ENCODE measurements at places on chromosomes 2 and 18.

- no peak for DNase-seq
Observed at GRCh38 chr18:48334845-48335244, 74.3 kb downstream of the ZBTB7C start.

DNA sequence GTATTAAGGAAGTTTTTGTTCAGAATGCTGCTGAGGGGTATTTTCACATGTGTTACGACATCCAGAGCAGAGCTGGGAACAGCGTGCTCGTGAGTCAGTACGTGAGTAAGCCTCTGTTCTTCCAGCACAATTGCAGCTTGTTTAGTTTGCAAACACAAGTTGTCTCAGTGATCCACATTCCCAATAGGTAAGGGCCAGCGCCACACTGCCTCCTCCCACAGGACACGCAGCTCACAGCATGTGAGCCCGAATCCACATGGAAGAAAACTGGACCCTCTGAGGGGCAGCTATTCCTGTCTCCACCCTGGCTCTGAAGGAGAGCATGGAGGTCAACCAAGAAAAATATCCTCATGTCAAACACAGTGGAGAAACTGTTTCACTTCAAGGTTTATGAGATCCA is 173.9 kb upstream of the PID1 start:
- no peak for DNase-seq

DNA sequence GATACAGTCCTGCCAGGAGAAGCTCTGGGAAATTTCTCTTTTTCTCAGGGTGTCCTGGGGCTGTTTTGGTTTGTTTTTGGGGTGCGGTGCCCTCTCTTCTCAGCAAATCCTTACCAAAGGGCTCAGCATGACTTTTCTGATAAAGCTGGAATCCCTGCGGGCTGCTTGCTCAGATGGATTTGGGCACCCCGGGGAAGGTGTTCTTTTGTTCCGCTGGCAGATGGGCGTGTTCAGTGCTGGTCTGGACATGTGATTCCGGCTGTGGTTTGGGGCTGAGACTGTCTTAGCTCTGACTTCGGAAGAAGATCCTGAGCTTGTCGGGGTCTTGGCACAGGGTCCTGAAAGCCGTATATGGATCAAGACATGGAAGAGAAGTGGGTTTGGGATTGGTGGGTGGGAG is 134.2 kb upstream of the SPRED2 start:
- no peak for DNase-seq

GRCh38 chr2:62536873-62537547 is 31.0 kb upstream of the TMEM17 start:
- DNase-seq = no peak

DNA sequence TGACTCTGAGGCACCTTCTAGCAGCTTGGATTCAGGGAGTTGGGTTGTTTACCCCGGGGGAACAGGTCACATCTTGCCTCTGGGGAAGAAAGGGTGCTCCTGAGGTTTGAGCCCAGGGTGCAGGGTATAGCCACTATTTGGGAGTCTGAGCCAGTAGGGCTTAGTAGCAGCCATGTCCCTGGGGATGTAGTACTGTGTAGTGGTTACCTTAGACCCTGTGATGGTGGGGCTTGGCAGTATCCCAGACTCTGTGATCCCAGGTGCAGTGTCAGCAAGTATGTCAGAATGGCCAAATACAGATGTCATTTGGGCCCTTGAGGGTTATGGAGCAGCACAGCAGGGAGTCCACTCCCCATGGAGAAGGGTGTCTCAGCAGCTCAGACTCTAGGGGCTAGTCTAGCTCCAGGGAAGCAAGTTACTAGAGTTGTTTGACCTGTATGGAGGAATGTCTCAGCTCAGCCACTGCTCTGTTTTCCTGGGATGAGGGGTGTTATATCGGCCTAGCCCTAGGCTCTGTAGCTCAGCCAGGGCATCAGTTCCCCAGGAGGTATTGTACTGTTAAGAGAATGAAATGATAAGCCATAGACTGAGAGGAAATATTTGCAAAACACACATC is 151.3 kb downstream of the UBR3 start:
- DNase-seq = no peak

DNA sequence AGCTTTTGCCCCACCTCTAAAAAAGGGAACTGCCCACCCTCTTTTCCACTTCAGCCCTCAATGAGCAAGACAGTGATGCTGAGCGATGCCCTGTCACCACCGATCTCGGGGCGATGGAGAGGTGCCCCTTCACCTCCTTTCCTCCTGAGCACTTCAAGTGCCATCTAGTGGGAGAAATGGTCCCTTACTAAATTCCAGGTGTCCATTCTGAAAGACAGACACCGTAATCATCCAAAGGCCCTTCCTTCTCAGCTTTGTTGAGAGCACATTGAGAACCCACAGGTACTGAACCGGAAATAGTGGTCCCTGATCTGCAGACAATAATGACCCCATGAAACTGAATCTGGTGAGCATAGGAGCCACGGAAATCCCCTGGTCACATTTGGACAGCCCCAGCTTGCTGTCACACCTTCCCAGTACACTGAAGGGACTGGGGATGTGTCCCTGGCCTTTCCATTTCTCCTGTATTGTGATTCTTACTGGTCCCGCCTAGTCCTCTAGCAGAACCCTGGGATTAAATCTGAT is 38.5 kb downstream of the KCTD18 start:
- DNase-seq = no peak

- DNase-seq = no peak
Observed at GRCh38 chr2:150599889-150600288, 112.4 kb upstream of the RND3 start.

DNA sequence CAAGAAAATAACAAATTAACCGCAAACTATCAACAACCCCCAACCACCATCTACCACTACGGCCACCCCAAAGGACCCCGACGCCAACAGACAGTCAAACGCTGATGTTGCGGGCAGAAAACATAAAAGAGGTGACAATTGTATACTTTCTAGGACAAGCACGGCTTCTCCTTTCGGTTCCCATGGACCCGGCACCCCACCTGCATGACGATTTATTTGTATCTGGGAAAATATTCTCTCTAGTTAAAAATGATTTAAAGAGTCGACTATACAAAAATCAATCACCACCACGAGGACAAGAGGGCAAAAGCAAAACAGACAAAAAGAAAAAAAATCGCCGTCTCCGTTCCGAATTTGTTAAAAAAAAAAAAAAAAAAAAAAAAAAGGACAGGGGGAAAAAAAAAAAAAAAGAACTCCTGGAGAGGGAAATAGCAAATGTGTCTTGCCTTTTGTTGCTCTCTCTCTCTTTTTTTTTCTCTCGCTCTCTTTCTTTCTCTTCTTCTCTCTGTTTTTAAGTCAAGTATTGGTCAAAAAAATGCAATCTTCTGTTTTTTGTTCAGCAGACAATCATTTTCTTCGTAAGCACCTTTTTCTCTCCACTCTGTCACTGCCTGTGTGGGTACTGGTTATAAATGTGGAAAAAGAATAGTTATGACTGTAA is 3.6 kb downstream of the SIX3 start:
- DNase-seq = no peak

DNA sequence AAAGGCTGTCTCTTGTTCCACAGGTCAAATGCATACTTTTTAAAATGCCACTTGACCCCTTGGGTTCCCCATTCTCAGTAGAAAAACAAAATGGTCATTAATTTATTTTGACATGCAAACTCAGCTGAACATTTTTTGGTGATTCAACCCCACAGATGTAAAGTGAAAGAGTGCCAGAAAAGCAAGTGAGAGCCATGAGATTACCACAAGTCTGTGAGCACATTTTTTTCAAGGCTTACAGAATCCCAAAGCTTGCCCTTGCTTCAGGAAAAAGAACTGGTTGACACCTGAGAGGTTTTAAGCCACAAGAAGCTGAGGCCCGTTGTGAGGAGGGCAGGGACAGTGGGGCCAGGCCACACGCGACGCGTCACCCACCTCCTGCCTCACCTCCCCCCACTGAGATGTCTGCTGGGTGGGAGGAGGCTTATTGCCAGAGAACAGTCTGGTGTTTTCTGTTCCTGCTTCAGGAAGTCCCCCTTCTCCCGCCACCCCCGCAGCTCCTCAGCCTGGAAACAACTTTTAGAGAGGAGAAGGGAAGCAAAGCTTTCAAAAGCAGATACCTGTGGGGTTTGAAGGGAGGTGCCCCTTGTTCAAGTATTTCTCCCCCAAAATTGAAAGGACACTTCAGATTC is 70.4 kb upstream of the CYP1B1 start:
- DNase-seq = no peak

GRCh38 chr18:713135-713490 is 683 bp upstream of the ENOSF1 start:
- DNase-seq = no peak

- no peak for DNase-seq
Observed at GRCh38 chr2:37376421-37377186, 32.2 kb downstream of the QPCT start.

GRCh38 chr2:36337354-36337753 is 18.2 kb upstream of the CRIM1 start:
- DNase-seq = no peak

- DNase-seq = no peak
Observed at GRCh38 chr2:72172478-72172877, 24.8 kb upstream of the CYP26B1 start.

DNA sequence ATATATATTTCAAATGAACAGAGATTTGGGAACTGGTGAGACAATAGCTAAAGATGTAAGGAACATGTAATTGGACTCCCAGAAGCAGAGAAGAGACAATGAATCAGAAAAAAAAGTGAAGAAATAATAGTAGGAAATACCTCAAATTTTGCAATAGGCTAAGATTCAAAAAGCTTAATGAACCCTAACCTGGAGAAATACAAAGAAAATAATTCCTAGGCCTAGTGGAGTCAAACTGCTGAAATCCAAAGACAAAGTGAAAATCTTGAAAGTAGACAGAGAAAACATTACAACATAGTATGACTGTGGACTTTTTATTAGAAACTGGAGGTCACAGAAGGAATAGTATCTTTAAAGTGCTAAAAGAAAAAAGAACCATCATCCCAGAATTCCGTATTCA is 76.7 kb downstream of the LAMA3 start:
- DNase-seq = no peak

- DNase-seq = no peak
Observed at GRCh38 chr2:240401781-240402551, 33.5 kb upstream of the GPC1 start.

Measured in NCI-H187 treated with DMSO at 0.1 percent for 48 hours (cell line).